ENCODE measurements at places on chromosomes 4 and X.
A peak's percentile ranks its signal among the peaks of the same experiment; 100 is the strongest.

GRCh38 chr4:150462743-150463142 lies 119.2 kb upstream of the MAB21L2 start:
- peak; percentile 20 for DNase-seq

DNA sequence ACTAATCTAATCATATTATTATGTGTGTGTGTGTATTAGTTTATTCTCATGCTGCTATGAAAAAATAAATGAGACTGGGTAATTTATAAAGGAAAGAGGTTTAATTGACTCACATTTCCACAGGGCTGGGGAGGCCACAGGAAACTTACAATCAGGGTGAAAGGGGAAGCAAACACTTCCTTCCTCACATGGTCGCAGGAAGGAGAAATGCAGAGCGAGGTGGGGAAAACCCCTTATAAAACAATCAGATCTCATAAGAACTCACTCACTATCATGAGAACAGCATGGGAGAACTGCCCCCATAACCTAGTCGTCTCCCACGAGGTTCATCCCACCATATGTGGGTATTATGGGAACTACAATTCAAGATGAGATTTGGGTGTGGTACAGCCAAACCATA lies 190.9 kb upstream of the TAPT1 start:
- no peak for DNase-seq

- DNase-seq = peak; percentile 6
Observed at GRCh38 chr4:95929448-95930064, 89.7 kb downstream of the PDHA2 start.

DNA sequence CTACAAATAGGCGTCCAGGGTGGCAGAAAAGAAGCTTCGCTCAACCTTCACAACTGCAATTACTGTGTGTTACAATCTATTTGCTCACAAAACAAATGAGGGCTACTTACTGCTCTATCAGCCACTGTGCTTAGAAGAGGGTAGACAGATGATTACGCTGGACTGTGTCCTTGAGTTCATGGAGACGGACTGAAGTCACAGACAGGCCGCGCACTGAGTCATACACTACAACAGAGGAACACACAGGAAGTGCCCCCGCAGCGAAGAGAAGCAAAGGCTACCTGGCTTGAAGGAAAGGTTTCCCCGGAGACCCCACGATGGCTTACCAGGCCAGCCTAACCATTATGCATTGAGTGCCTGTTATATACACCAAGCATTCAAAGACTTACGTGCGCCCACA lies 25.6 kb downstream of the FAT1 start:
- DNase-seq = no peak

DNA sequence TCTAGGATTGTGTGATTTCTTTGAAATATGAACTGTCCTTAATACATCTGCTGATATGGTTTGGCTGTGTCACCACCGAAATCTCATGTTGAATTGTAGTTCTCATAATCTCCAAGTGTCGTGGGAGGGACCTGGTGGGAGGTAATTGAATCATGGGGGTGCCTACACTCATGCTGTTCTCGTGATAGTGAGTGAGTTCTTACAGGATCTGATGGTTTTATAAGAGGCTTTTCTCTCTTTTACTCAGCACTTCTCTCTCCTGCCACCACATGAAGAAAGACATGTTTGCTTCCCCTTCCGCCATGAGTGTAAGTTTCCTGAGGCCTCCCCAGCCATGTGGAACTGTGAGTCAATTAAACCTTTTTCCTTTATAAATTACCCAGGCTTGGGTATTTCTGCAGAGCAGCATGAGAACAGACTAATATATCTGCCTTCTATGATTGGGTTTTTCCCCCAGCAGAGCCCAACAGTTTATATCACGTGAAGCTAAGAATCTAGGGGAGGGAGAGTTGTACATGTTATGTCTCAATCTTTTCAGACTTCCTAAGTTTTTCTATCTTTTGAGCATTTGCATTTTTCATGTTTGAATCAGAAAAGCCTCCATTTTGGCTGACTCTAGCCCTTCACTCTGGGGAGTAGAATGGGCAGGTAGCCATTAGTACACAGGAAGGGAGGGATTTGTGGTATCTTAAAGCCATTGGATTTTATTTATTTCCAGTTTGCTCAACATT lies 58.9 kb downstream of the PLAC1 start:
- no peak for DNase-seq

DNA sequence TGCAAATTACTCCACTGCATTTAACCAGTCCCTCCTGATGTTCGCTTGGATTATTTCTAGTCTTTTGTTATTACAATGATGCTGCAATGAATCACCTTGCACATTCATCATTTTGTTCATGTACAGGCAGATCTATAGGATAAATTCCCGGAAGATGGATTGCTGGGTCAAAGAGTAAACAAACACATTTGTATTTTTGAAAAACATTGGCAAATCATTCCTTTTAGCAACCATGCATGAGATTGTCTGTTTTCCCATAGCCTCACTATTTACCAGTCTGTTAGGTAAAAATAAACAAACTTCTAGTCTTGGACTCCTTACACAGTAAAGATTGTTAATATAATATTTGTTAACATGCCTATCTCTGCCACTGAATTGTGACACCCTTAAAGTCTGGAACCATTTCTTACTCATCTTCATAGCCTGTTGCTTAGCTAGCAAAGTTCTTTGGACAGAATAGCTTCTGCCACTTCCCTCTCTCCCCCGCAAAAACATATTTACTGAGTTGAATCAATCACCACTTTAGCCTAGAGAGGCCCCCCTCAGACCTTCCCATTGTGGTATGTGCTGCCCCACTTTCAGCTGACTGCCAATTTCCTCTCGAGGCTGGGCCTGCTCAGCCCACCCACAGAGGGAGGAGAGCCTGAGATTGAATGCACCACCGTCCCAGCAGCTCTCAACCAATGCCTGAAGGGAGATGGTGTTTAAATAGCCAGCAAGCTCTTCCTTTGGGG lies 108.4 kb upstream of the ATXN3L start:
- DNase-seq = peak; percentile 82

DNA sequence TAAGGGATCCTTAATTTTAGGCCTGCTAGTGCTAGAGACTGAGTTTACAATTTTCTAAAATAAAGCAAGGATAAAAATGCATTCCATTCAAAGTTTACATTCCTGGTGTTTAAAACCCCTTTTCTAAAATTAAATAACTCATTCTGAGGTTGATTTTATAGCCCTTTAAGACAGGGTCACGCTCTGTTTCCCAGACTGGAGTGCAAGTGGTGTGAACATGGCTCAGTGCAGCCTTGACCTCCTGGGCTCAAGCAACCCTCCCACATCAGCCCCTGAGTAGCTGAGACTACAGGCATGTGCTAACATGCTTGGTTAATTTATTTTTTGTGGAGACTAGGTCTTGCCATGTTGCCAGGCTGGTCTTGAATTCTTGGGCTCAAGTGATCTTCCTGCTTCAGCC lies 6.8 kb upstream of the CDKL2 start:
- DNase-seq = no peak

DNA sequence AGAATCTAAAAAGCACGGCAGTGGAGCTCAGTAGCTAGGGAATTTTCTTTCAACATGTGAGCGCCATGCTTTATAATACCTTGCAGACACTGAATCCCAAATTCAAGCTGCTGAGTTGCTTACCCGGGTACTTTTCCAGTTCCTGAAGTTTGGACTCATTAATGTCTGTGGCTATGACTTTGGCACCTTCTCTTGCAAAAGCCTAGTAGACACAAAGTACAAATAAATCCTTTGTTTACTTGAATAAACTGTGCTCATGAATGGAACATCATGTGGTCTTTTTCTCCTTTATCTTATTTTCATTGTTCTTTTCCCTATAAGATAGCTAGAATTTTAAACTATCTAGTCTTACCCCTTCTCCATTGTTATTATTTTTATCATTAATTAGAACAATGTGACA lies 4.6 kb downstream of the BDH2 start:
- no peak for DNase-seq

DNA sequence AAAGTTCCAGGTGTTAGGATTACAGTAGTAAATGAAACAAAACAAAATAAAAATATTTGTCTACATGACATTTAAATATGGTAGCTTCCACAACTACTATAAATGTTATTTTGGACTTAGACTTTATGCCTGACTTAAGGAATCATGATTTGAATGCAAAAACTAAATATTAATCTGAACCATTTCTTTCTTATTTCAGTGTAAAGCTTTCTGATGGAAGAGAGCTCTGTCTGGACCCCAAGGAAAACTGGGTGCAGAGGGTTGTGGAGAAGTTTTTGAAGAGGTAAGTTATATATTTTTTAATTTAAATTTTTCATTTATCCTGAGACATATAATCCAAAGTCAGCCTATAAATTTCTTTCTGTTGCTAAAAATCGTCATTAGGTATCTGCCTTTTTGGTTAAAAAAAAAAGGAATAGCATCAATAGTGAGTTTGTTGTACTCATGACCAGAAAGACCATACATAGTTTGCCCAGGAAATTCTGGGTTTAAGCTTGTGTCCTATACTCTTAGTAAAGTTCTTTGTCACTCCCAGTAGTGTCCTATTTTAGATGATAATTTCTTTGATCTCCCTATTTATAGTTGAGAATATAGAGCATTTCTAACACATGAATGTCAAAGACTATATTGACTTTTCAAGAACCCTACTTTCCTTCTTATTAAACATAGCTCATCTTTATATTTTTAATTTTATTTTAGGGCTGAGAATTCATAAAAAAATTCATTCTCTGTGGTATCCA lies 1.6 kb downstream of the CXCL8 start:
- peak; percentile 29 for DNase-seq

- no peak for DNase-seq
Observed at GRCh38 chr4:132958457-132959263, 190.4 kb upstream of the PCDH10 start.

DNA sequence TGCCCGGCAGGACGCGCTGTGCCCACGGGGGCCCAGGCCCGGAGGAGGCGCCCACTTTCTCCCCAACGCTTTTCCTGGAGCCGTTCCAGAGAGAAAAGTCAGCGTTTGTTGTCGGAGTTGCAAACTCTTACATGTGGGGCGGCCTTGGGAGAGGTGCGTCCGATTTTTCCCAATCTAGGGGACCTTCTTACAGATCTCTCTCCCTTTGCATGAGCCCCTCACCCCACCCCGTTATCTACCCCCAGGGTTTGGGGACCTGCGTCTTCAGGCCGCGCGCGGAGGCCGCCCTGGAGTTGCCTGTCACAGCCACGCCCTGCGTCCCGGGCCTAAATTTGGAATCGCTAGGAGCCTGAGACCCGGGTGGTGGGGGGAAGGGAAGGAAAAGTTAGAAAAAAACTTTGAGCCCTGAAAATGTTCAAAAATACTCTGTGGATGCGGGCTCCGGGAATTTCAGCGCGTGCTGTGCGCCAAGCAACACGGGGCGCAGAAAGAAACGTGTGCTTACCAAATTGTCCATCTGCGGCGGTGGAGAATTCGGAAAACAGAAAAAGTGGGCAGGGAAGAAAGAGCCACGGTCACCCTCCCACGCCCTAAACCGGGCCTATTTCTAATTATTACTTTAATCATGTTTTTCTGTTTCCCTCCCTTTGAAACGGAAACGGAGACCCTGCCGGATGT lies 587 bp downstream of the CD99 start:
- peak; percentile 68 for DNase-seq

GRCh38 chr4:188246488-188246887 lies 107.2 kb downstream of the TRIML1 start:
- DNase-seq = peak; percentile 23

- no peak for DNase-seq
Observed at GRCh38 chrX:151912221-151912620, 468 bp upstream of the MAGEA4 start.

GRCh38 chrX:154142950-154143745 lies 895 bp upstream of the OPN1LW start:
- DNase-seq = no peak

Measured in ELR (cell line).